ENCODE measurements at places on chromosomes 12 and 14. TPM values are rescaled to one million over a fixed set of nuclear protein-coding genes. Genes with fewer than 3 reads are reported as not detected.

Gene KRT80
- 9.1 TPM for polyA plus RNA-seq

Gene SERPINA1
- polyA plus RNA-seq, result 45.7 TPM

Gene SLC6A15
- polyA plus RNA-seq, result not detected

Gene OR4E2
- polyA plus RNA-seq, result not detected

Gene TMTC1
- 1.2 TPM for polyA plus RNA-seq

Gene NYNRIN
- polyA plus RNA-seq, result 5.6 TPM

Gene IGFBP6
- 24.5 TPM for polyA plus RNA-seq

Gene PSMD9
- 39.4 TPM for polyA plus RNA-seq

Gene PZP
- 0.38 TPM for polyA plus RNA-seq

Gene TAPBPL
- polyA plus RNA-seq, result 15.9 TPM

Gene SMIM41
- polyA plus RNA-seq, result not detected

Gene AKAP5
- polyA plus RNA-seq, result 0.16 TPM

Gene NKX2-1
- not detected for polyA plus RNA-seq

Gene CMTM5
- polyA plus RNA-seq, result 0.53 TPM

Gene MIP
- not detected for polyA plus RNA-seq

Gene LRP1-AS
- not detected for polyA plus RNA-seq

Gene LHX5
- not detected for polyA plus RNA-seq

Gene IKZF4
- 1.8 TPM for polyA plus RNA-seq

Gene PTPN6
- 48.7 TPM for polyA plus RNA-seq

Gene ESRRB
- 0.68 TPM for polyA plus RNA-seq

Data from pancreas (tissue), 10 donors.